ENCODE measurements at places on chromosomes 2 and 18.

- no peak for DNase-seq
Measured at GRCh38 chr2:206982360-206982955, 43.1 kb downstream of the CPO start.

DNA sequence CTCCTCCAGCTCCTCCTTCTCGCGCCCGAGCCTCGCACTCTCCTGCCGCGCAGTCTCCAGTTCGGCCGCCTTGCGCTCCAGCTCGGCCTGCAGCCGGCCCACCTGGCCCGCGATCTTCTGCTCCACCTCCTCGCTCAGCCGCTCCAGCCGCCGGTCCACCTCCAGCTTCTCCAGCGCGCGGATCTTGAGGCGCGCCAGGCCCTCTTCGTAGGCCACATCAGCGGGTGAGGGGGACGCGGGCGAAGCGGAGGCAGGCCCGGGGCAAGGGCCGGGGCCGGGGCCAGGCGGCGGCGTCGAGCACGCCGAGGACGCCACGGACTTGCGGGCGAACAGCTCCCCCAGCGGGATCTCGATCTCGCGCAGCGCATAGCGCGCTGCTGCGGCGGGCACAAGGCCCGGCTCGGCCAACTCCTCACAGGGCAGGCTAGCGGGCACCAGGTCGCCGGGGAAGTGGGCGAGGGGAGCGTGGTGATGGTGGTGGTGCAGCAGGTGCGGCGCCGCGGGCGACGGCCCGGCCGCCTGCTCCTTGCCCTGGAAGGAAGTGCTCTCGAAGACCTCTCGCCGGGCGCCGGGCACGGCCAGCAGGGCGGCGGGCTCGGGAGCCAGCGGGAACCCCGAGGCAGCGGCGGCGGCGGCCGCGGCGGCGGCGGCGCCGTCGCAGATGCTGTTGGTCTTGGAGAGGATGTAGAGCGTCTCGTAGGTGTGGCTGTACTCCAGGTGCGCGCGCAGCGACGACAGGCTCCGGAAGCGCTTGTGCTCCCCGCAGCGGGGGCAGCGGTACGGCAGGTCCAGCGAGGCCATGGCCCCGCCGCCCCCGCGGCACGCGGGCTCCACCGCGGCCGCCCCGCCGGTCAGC is 15.2 kb downstream of the FBXO41 start:
- DNase-seq, result no peak

DNA sequence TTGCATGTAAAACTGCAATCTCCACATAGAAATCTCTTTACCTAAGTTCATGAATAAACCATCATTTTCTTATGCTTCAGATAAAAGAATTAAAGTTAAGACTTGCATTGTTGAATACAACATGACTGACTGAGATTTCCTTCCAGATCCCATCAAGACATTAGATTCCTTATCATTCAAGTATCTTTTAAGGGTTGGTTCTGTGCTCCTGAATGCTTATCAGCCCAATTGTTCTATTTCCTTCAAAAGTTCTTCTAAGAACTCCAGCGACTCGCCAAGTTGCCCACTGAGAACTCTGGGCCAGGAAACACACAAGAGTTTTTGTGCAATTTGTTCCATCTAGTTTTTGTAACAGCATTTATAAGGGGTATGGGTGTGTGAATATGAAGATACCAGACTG is 120.3 kb downstream of the RBMS1 start:
- no peak for DNase-seq

DNA sequence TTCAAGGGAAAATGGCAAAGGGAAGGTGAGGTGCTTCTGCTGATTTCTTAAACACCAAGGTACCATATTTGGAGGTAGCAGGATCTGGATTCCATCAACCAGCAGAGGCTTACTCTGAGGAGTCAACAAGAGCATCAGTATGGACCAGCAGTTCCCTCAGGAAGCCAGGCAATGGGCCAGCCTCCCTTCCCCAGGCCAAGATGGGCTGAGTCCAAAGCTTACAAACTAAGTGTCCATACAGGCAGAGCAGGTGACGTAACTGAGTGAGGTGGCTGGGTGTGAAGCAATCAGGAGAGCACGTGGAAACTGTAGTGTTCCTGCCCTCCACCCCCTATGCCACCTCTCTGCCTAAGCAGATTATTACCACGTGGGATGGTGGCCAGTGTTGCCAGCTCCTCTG is 134.2 kb upstream of the HNRNPA3 start:
- DNase-seq, result no peak

- DNase-seq, result no peak
Measured at GRCh38 chr18:74183130-74183529, 34.8 kb downstream of the TIMM21 start.

GRCh38 chr18:3663870-3664512 is 214.0 kb downstream of the TGIF1 start:
- peak; percentile 9 for DNase-seq
